ENCODE measurements at places on chromosomes 12 and 14.

DNA sequence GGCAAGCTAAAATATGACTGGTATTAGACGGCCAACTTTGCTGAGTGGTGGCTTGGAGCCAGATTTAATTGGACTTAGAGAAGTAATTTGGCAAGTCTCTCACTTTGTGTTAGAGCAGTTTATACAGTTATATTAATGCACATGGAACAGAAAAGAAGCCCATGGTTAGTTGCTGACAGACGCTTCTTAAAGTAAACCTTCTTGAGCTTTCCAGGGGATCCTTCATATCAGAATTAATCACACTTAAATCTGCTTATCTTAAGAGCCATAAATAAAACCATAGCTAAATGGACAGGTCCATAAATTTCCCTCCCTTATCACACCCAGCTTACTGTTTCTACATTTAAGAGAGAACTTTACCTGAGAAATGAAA lies 9.6 kb downstream of the GSG1 start:
- DNase-seq, result no peak

- peak; percentile 47 for DNase-seq
Measured at GRCh38 chr12:57632958-57633840, at the start of gene B4GALNT1. TSS of gene B4GALNT1 (minus strand) at chr12:57633201. CDS start at chr12:57632132, 1,069 bp downstream.

- no peak for DNase-seq
Measured at GRCh38 chr12:11693601-11694000, 44.1 kb downstream of the ETV6 start.

DNA sequence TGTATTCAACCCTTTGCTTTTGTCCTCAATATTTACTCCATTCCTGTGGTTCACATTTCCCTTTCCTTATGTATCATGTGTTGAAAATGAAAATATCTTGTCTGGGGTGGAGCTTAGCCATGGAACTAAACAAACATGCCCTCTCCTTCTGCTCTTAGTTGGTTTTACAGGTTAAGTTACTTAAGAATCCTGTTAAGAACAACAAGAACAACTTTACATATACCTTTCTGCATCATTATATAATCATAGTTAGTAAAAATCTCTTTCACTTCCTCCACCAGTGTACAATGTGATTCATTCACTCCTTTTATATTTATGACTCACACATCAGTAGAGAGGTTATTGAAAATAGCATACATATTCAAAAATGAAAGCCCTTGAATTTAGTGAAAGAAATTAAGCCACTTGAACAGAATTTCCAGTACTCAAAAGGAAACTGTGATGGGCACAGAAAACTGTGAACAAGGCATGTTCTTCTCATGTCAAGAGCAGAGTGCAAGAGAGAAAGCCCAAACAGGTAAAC lies 307.7 kb downstream of the CCDC91 start:
- DNase-seq, result peak; percentile 53

DNA sequence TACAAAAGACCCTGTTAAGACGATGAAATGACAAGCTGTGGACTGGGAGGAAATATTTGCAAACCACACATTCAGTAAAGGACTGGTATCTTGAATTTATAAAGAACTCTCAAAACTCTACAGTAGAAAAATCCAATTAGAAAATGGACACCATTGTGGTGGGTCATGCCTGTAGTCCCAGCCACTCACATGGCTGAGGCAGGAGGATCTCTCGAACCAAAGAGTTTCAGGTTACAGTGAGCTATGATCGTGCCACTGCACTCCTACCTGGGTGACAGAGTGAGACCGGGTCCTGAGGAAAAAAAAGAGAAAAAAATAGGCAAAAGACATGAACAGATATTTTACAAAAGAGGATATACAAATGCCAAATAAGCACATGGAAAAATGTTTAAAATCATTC lies 41.9 kb downstream of the TTC6 start:
- DNase-seq, result no peak

DNA sequence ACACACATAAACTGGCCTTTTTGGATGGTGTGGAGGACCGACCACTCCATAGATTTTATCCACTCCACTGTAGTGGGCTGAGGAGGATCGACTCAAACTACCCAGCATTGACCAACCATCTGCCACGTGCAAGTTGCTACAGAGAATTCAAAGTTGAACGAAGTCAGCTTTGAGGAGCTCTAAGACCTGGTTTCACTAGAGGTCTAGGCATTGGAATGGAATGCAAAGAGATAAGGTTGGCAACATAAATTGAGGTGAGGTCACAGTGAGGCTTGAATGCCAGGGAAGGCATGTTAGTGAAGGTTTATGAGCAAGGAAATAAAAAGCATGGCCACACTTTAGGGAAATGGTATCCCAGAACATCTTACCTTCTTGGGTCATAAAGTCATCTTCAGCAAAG lies 14.5 kb downstream of the VWF start:
- no peak for DNase-seq

GRCh38 chr12:64883264-64884163 lies 59.1 kb downstream of the TBC1D30 start:
- no peak for DNase-seq

DNA sequence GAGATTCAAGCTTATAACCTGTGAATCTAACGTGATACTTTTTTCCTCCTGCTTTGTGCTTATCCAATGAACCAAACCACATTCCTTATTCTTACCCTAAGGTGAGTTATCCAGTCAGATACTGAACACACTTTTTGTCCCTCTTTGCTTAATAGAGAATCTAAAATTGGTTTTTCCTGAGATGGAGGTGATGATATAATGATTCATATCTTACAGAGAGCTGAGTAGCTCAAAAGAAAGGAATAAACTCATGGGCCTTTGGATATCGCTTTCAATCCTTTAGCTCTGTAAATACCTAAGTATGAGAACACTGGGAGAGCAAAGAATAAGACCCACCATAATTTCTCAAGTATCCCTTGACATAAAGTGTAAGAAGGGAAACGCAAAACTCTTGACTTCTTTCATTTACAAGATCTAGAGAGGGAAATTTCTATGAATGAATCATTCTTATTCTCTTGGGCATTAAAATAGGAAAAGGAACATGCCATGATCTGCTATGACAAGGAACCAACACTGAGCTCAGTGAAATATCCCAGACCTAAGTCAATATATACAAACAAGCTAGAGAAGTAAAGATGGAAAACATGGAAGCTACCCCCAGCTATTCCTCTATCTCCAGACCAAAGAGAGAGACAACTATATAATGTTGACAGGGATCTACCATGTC lies 81.8 kb upstream of the STAC3 start:
- DNase-seq, result no peak

All from astrocyte of the spinal cord (primary cell).